Endothelial cell of umbilical vein (primary cell): ENCODE measurements at places on chromosomes 12 and 14.

- no peaks in the 10 kb centered on the region for H3K27me3 ChIP-seq
- no peak for DNase-seq
Measured at GRCh38 chr12:122148657-122149056, 25.4 kb downstream of the IL31 start.

- no peaks in the 10 kb centered on the region for H3K36me3 ChIP-seq
- no peak overlapping the region for H3K4me3 ChIP-seq
Measured at GRCh38 chr14:104973385-104974145, 4.6 kb downstream of the AHNAK2 start.

GRCh38 chr12:109347589-109347988, at the start of gene MYO1H:
MYO1H (plus strand) TSS chr12:109347900; CDS start chr12:109347961, 61 bp downstream.
- no peak within 1 kb of the TSS for H3K27ac ChIP-seq
- H3K4me1 ChIP-seq, result no peaks in the 10 kb centered on the region

DNA sequence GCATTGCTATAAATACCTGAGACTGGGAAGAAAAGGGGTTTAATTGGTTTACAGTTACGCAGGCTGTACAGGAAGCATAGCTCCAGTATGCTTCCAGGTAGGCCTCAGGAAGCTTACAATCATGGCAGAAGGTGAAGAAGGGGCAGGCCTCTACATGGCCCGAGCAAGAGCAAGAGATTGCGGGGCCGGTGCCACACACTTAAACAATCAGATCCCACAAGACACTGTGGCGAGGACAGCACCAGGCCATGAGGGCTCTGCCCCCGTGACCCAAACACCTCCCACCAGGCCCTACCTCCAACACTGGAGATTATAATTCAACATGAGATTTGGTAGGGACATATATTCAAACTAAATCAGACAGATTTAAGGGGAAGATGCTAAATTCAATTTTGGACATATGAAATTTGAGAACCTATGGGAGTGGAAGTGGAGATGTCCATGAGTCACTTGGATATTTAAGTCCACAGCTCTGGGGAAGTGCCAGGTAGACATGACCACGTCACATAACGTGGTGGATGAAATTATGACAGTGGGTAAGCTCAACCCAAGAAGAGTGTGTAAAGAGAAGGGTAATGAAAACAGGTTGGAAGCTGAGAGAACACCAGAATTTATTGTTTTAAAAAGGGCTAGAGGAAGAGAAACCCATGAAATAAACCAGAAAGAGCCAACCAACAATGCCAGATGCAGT, 1.5 kb upstream of the LTA4H start:
- H3K27ac ChIP-seq, result no peak overlapping the region
- no peaks in the 10 kb centered on the region for H3K27me3 ChIP-seq
- no peak for DNase-seq

- no peak overlapping the region for H3K4me3 ChIP-seq
- H3K4me1 ChIP-seq, result no peaks in the 10 kb centered on the region
- no peak overlapping the region for H3K27ac ChIP-seq
- H3K36me3 ChIP-seq, result no peaks in the 10 kb centered on the region
Measured at GRCh38 chr12:3947781-3948180, 74.6 kb upstream of the PARP11 start.

DNA sequence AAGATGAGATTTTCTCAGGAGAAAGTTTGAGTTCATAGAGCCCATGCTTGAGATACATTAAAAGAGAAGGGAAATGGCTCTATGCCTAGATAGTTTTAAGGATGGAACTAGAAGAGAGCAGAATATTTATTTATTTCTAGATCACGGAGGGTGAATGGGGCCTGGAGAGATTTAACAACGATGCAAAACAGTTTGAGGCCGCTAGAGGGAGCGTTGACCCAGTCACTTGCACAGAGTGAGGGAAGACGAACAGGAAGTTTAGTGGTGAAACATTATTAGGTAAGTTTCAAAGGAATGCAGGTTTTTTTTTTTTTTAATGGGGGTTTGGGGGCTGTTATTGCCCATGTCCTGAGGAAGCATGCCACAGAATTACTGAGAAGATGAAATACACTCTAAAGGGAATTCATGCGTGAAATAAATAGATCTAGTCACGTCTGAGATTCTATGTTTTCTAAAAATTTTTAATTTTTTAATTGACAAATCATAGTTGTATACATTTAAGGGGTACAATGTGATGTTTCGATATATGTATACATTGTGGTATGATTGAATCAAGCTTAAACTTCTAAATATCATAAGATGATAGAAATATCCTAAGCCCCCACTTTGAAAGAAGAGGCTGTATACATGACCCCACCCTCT, 14.8 kb upstream of the PPP1R1A start:
- H3K27ac ChIP-seq, result no peak overlapping the region
- DNase-seq, result peak; percentile 67
- H3K27me3 ChIP-seq, result peaks cover 5% of the 10 kb centered on the region
- no peaks in the 10 kb centered on the region for H3K4me1 ChIP-seq

- H3K4me1 ChIP-seq, result peaks cover 10% of the 10 kb centered on the region
- DNase-seq, result no peak
- H3K27me3 ChIP-seq, result no peaks in the 10 kb centered on the region
- H3K4me3 ChIP-seq, result no peak overlapping the region
Measured at GRCh38 chr14:95270203-95270602, 49.5 kb downstream of the CLMN start.

GRCh38 chr14:24443053-24443665, 583 bp upstream of the SDR39U1 start:
- H3K27ac ChIP-seq, result peak overlapping the region; percentile 98
- H3K36me3 ChIP-seq, result peaks cover 13% of the 10 kb centered on the region
- peak overlapping the region; percentile 88 for H3K4me3 ChIP-seq
- no peaks in the 10 kb centered on the region for H3K27me3 ChIP-seq

- no peaks in the 10 kb centered on the region for H3K27me3 ChIP-seq
- no peak for DNase-seq
- no peak overlapping the region for H3K27ac ChIP-seq
- no peak overlapping the region for H3K4me3 ChIP-seq
Measured at GRCh38 chr14:67060546-67060945, 128.7 kb upstream of the GARIN2 start.

DNA sequence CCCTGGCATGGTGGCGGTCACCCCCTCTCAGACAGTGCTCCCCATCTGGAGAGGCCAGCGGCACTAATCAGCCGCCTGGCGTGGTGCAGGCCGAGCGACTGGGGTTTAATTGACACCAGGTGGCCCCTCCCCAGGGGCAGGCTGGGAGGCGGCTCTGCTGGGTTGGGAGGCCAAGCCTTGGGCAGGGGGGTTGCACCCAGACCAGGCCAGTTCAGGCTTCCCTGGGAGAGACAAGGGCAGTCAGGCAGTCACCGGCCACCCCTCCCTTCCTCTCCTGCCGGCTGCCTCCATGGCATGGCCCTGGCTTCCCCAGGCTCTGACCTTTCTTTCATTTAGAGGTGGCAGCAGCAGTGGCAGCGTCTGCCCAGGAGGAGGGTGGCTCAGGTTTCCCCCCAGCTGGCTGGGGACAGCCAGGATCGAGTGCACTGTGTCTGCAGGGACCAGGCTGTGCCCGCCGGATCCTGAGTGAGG, 78.1 kb upstream of the NOS1 start:
- H3K27ac ChIP-seq, result no peak overlapping the region
- H3K4me1 ChIP-seq, result no peaks in the 10 kb centered on the region
- H3K36me3 ChIP-seq, result no peaks in the 10 kb centered on the region
- no peaks in the 10 kb centered on the region for H3K27me3 ChIP-seq
- H3K4me3 ChIP-seq, result no peak overlapping the region

- peaks cover 30% of the 10 kb centered on the region for H3K27me3 ChIP-seq
- H3K36me3 ChIP-seq, result no peaks in the 10 kb centered on the region
- no peaks in the 10 kb centered on the region for H3K4me1 ChIP-seq
- no peak overlapping the region for H3K4me3 ChIP-seq
- no peak overlapping the region for H3K27ac ChIP-seq
Measured at GRCh38 chr12:40693207-40693821, 1.1 kb downstream of the CNTN1 start.

- no peaks in the 10 kb centered on the region for H3K36me3 ChIP-seq
- no peak overlapping the region for H3K27ac ChIP-seq
- H3K4me1 ChIP-seq, result no peaks in the 10 kb centered on the region
- no peak for DNase-seq
Measured at GRCh38 chr12:126726481-126727217, 1540.3 kb upstream of the TMEM132C start.

GRCh38 chr12:122659579-122659978, 43.6 kb downstream of the HCAR2 start:
- H3K4me3 ChIP-seq, result no peak overlapping the region
- H3K4me1 ChIP-seq, result no peaks in the 10 kb centered on the region
- DNase-seq, result no peak
- no peaks in the 10 kb centered on the region for H3K27me3 ChIP-seq
- H3K27ac ChIP-seq, result no peak overlapping the region

GRCh38 chr12:76636121-76636692, 76.6 kb upstream of the OSBPL8 start:
- H3K36me3 ChIP-seq, result no peaks in the 10 kb centered on the region
- H3K27me3 ChIP-seq, result no peaks in the 10 kb centered on the region
- peak; percentile 22 for DNase-seq
- peaks cover 8% of the 10 kb centered on the region for H3K4me1 ChIP-seq
- no peak overlapping the region for H3K27ac ChIP-seq
- H3K4me3 ChIP-seq, result no peak overlapping the region

- H3K4me3 ChIP-seq, result no peak overlapping the region
- H3K4me1 ChIP-seq, result no peaks in the 10 kb centered on the region
- no peak overlapping the region for H3K27ac ChIP-seq
- no peak for DNase-seq
- H3K36me3 ChIP-seq, result no peaks in the 10 kb centered on the region
Measured at GRCh38 chr14:32925439-32925838, 13.2 kb upstream of the NPAS3 start.

- no peak overlapping the region for H3K27ac ChIP-seq
- no peaks in the 10 kb centered on the region for H3K36me3 ChIP-seq
- no peaks in the 10 kb centered on the region for H3K4me1 ChIP-seq
- peak; percentile 20 for DNase-seq
Measured at GRCh38 chr12:110245369-110245772, 35.7 kb upstream of the ATP2A2 start.

- no peak overlapping the region for H3K4me3 ChIP-seq
- no peaks in the 10 kb centered on the region for H3K4me1 ChIP-seq
- DNase-seq, result peak; percentile 58
- no peak overlapping the region for H3K27ac ChIP-seq
Measured at GRCh38 chr12:7142056-7142644, 12.0 kb downstream of the CLSTN3 start.

DNA sequence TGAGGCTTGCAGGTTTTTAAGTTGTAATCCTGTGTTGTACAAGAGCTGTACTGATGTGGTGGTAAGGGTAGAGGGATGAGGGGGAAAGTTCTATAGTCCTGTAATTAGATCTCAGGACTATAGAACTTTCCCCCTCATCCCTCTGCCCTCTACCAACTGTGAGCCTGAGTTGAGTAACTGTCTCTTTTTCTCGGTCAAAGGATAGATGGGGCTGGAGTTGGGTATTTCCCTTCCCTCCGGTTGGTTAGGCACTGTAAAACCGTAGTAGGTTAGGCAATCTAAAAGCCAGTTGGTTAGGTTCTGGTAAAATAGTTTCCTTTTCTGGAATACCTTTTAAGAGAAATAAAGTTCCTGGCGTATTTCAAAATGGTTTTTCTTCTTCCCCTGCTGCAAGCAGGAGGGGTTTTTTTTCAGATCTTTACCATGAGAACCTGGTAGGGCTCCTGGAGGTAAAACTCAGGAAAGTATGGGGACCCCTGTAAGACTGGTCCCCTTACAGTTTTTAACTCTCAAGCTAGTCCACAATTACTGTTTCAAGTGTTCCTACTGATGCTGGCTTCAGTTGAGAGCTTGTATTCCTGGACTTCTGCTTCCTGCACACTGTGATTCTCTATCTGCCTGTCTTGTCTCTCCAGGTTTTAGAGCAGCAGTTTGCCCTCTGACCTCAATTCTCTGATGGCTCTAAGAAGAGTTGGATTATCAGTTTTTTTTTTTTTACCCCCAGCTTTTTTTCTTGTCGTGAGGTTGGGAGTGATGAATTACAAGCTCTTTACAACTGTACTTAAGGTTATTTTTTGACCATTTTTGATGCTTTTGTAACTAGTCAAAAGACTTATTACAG, 58.7 kb downstream of the FUT8 start:
- DNase-seq, result no peak
- no peaks in the 10 kb centered on the region for H3K4me1 ChIP-seq
- no peaks in the 10 kb centered on the region for H3K27me3 ChIP-seq
- no peak overlapping the region for H3K4me3 ChIP-seq
- no peaks in the 10 kb centered on the region for H3K36me3 ChIP-seq

- no peak overlapping the region for H3K27ac ChIP-seq
- H3K27me3 ChIP-seq, result no peaks in the 10 kb centered on the region
- H3K4me1 ChIP-seq, result no peaks in the 10 kb centered on the region
Measured at GRCh38 chr14:105888151-105888550, 361.8 kb downstream of the TMEM121 start.

GRCh38 chr14:32192712-32193373, 9.0 kb upstream of the RNU6-7 start:
- no peaks in the 10 kb centered on the region for H3K36me3 ChIP-seq
- peaks cover 2% of the 10 kb centered on the region for H3K27me3 ChIP-seq
- no peaks in the 10 kb centered on the region for H3K4me1 ChIP-seq
- H3K27ac ChIP-seq, result no peak overlapping the region
- DNase-seq, result no peak
- H3K4me3 ChIP-seq, result no peak overlapping the region

- H3K4me3 ChIP-seq, result no peak overlapping the region
- no peaks in the 10 kb centered on the region for H3K4me1 ChIP-seq
- no peaks in the 10 kb centered on the region for H3K27me3 ChIP-seq
- DNase-seq, result no peak
Measured at GRCh38 chr12:84128117-84128991, 784.2 kb downstream of the SLC6A15 start.

- H3K27ac ChIP-seq, result no peak overlapping the region
- H3K27me3 ChIP-seq, result no peaks in the 10 kb centered on the region
- no peak overlapping the region for H3K4me3 ChIP-seq
- DNase-seq, result no peak
Measured at GRCh38 chr14:89983375-89983774, 27.6 kb downstream of the TDP1 start.

- no peak overlapping the region for H3K4me3 ChIP-seq
- no peak for DNase-seq
- no peak overlapping the region for H3K27ac ChIP-seq
- no peaks in the 10 kb centered on the region for H3K27me3 ChIP-seq
- H3K4me1 ChIP-seq, result no peaks in the 10 kb centered on the region
Measured at GRCh38 chr12:89975574-89975973, 266.9 kb upstream of the ATP2B1 start.

DNA sequence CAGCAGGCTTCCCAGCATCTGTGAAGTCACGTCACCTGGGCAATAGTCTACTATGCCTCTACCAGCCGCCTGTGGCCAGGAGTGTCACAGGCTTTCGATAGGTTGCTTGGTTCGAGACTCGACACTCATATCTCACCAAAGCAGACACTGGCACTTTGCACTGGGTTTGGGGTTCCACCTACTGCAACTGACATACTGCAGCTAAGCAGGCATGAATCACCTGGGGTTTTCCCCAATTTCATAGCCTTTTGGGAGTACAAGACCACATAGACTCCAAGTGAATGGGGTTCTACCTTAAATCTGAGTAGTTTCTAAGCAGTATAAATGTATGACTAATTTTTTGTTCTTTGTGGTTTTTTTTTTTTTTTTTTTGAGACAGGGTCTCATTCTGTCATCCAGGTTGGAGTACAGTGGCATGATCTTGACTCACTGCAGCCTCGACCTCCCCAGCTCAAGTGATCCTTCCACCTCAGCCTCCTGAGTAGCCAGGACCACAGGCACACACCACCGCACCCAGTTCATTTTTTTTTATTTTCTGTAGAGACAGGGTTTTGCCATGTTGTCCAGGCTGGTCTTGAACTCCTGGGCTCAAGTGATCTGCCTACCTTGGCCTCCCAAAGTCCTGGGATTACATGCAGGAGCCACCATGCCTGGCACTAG, 32.1 kb downstream of the DMAC2L start:
- H3K4me1 ChIP-seq, result peaks cover 34% of the 10 kb centered on the region
- DNase-seq, result no peak
- no peak overlapping the region for H3K27ac ChIP-seq
- H3K36me3 ChIP-seq, result no peaks in the 10 kb centered on the region
- H3K27me3 ChIP-seq, result no peaks in the 10 kb centered on the region
